Body of pancreas (tissue), 4 donors: ENCODE measurements at places on chromosomes 13 and 19. TPM values are rescaled to one million over a fixed set of nuclear protein-coding genes. Genes with fewer than 3 reads are reported as not detected.

GRCh38 chr13:46683676-46684260, 113.2 kb downstream of the ESD start:
- DNase-seq = no peak
- H3K27me3 ChIP-seq = no peaks in the 10 kb centered on the region
- H3K4me1 ChIP-seq = peaks cover 30% of the 10 kb centered on the region
- no peaks in the 10 kb centered on the region for H3K36me3 ChIP-seq
- no peak overlapping the region for H3K4me3 ChIP-seq
- no peak overlapping the region for H3K27ac ChIP-seq

GRCh38 chr13:23414682-23415081, 18.8 kb downstream of the SACS start:
- no peaks in the 10 kb centered on the region for H3K36me3 ChIP-seq
- no peak overlapping the region for H3K4me3 ChIP-seq
- no peaks in the 10 kb centered on the region for H3K27me3 ChIP-seq
- no peak for DNase-seq
- no peak overlapping the region for H3K27ac ChIP-seq
- H3K4me1 ChIP-seq = no peaks in the 10 kb centered on the region

Gene ZNF468
- total RNA-seq = 16.1 TPM

DNA sequence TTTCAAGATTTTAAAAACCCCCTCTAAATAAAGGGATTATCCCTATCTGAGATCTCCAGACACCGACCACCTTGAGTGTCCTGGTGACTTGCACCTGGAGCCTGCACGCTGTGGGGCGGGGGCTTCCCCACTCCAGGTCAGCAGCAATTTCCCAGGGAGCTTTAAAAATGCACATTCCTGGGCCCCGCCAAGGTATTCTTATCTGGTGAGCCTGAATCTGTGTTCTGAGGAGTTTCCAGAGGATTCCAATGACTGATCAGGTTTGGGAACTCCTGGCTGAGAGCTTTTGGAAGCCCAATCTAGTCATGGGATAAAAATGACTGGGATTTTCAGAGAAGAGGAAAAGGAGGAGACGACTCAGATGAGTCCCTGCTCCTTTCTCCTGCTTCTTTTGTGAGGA, 66.1 kb downstream of the FGF9 start:
- no peak for DNase-seq
- H3K4me1 ChIP-seq = peaks cover 7% of the 10 kb centered on the region
- no peak overlapping the region for H3K4me3 ChIP-seq
- H3K27me3 ChIP-seq = no peaks in the 10 kb centered on the region
- no peaks in the 10 kb centered on the region for H3K36me3 ChIP-seq
- H3K27ac ChIP-seq = no peak overlapping the region

- DNase-seq = no peak
- H3K36me3 ChIP-seq = peaks cover 8% of the 10 kb centered on the region
- no peak overlapping the region for H3K4me3 ChIP-seq
- H3K27ac ChIP-seq = peak overlapping the region; percentile 100
- H3K4me1 ChIP-seq = peaks cover 93% of the 10 kb centered on the region
These were observed 6.9 kb downstream of the MKNK2 start for GRCh38 chr19:2043961-2044708.

GRCh38 chr19:50233308-50233910, 30.0 kb downstream of the MYH14 start:
- no peak for DNase-seq
- H3K36me3 ChIP-seq = no peaks in the 10 kb centered on the region
- H3K27me3 ChIP-seq = no peaks in the 10 kb centered on the region
- no peak overlapping the region for H3K27ac ChIP-seq
- H3K4me1 ChIP-seq = no peaks in the 10 kb centered on the region

Gene LGALS7B
- total RNA-seq = not detected
